ENCODE measurements at places on chromosomes 3 and 15.

GRCh38 chr3:168548719-168549118 is 453.0 kb upstream of the GOLIM4 start:
- no peak for DNase-seq

DNA sequence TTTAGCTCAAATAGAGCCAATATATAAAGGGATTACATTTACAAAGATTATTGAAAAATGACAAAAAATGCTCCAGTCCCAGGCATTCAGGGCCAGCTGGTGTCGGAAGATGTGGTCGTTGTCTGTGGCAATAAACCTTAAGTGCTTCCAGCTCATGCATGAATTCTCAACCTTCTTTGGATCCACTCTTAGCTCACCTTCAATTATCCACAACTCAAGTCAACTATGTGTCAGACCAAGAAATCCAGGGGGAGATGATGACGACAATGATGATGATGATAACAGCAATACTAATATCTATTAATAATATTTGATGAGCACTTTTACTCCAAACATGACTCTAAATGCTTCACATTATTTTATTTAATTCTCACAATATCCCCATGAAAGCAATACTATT is 53.6 kb upstream of the PXYLP1 start:
- DNase-seq = no peak

DNA sequence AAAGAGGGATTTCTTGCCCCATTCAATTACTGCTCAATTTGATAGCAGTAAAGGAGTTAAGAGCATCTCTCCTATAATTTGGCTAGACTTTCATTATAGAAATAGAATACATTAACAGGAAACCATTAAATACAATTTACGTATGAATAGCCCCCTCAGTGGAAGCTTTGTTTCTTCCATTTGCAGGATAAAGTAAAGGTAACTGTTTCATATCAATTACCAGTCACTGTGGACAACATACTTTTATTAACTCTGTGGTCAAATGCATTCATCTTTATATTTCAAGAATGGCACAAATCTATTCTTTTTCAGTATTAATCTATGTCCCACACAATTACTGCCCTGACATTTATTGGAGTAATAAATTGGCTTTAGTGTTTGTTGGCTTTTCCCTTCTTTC is 613.4 kb downstream of the NLGN1 start:
- DNase-seq = no peak

- DNase-seq = no peak
These were observed 17.9 kb downstream of the CRYGS start for GRCh38 chr3:186526256-186526606.

- DNase-seq = no peak
These were observed 98.7 kb downstream of the SLCO3A1 start for GRCh38 chr15:91952216-91952615.

GRCh38 chr3:108322352-108322751 is 26.0 kb downstream of the HHLA2 start:
- DNase-seq = no peak

GRCh38 chr3:43162230-43163084 is 56.6 kb upstream of the POMGNT2 start:
- no peak for DNase-seq

DNA sequence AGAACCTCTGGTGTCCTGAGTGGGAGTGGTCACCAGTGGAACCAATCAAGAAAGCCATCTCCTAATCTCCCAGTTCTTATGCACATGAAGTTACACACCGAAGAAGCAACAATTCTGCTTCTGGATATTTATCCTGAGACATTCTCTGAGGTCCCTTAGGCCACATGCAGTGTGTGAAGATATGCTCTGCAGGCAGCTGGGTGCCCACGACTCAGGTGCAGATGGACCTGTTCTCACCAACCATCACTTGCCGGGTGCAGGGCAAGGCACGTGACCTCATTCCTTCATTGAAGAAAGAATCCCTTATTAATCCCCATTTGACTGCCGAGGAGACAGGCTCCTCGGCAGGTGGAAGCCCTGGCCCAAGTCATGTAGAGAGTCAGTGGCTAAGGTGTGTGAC is 79.8 kb downstream of the WNT7A start:
- no peak for DNase-seq

- no peak for DNase-seq
These were observed 43.4 kb downstream of the NSUN3 start for GRCh38 chr3:94106268-94106667.

DNA sequence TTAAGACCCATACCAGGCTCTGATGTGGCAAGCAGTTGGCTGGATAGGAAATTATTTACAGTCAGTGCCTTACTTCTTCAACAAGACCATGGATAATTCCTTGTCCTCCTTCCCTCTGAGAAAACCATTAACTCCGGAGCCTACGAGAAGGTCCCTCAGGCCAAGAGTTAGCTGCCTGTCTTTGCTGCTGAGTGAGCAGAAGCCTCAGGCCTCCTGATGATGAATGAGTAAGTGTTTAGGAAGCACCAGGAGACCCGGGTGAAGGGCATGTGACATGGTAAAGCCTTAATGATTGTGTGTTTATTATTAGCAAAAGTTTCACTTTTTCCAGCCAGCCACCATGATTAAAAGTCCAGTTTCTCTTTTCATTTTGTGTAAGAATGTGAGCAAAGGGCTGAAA is 174.9 kb upstream of the TOPAZ1 start:
- DNase-seq = no peak

DNA sequence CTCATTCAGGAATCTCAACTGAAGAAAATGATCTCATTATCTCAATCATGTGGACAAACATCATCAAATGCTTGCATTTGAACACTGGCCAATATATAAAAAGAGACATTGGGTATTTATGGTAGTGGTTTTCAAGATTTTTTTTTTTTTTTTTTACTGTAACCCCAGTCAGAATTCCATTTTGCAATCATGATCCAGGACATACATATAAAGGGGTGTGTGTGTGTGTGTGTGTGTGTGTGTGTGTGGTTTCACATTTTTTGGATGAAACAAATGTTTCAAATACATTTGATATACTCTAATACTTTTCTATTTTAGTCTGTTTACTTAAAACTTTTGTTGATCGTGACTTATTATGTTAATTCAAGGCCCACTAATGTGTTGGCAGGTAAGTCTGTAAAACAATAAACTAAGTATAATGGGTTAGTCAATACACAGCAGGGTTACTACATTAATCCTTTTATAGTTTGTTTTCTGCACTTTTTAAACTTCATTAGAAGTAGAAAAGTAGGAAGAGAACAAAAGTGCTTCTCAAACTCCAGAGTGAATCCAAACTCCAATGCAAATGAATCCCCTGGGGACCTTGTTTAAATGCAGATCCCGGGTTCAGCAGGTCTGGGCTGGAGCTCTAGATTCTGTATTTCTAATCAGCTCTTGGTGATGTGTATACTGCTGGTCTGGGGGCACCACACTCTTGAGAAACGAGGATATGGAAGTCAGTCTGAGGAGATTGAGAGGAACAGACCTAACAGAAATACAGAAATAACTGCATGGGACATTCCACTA is 17.6 kb downstream of the THRB start:
- DNase-seq = no peak

GRCh38 chr3:79161941-79162340 is 605.9 kb downstream of the ROBO1 start:
- DNase-seq = no peak

DNA sequence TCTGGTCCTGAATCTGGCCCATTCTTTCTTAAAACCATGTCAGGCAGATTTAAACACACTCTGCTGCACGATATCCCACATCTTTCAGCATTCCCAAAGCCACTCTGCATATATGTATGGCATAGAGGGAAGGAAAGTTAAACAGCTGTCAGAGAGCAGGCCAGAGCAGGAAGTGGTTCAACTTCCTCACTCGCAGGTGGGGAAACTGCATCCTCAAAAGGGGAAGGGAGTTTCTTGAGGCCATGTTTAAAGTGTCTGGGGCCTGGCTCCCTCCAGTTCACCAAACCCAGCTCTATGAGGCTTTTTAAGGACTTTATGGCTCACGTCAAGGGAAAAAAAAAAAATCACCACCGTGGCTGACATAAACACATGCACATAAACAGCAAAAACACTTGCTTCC is 123.1 kb downstream of the OPA1 start:
- DNase-seq = no peak

DNA sequence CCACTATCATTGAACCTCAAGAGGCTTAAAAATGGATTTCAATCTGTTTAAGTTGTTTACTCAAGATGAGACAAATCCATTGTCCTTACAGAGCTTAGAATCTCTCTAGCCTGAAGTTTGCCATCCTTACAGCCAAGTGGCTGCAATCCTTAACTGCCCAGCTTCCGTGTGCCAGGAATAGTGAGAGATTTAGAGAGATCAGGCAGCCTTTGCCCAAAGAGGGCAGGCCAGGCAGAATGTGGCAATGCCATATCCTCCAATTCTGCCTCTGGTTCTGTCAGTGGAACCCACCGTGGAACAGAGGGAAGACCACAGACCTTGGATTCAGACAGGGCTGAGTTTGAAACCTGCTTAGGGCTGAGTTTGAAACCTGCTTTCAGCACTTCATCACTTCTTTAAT is 374.3 kb downstream of the VPS13C start:
- no peak for DNase-seq

DNA sequence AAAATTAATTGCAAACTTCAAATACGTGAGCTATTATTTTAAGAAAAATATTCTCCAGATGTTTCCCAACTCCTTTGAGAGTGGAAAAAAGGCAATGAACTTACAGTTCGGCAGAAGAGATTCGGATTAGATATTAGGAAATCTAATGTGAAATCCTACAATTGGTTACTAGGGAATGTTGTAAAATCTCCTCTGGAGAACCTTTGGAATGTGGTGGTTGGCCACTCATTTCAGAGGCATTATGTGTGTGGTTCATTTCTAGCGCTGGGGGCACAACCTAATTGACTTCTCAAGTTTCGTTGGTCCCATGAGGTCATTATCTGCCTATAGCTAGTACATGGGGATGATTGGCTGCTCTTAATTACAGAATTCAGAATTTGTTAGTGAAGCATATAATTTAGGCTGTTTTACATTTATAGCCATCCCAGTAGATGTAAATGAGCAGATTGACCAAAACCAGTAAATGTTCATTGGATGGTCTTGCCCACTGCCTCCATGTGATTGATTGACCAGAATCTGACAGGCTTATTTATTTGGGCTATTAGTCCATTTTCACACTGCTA is 34.6 kb upstream of the CMSS1 start:
- no peak for DNase-seq

GRCh38 chr3:187896646-187897045 is 151.4 kb upstream of the BCL6 start:
- DNase-seq = no peak

DNA sequence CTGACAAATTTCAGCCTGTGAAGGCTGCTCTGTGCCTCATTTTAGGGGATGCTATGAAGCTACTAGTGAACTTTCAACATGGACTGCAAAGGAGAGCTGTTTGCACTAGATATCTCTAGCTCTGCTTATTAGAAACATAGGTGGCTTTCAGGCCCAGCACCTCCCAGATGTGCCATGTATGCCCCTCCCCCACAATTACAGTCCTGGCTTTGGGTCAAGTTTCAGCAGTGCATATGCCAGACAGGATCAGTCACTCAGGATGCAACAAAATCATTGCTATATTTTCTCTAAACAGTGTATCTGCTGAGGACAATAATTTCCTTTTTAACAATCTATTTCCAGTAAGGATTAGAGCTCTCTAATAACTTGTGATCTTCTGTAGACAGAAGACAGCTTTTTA is 178.8 kb upstream of the STAC start:
- DNase-seq = no peak

DNA sequence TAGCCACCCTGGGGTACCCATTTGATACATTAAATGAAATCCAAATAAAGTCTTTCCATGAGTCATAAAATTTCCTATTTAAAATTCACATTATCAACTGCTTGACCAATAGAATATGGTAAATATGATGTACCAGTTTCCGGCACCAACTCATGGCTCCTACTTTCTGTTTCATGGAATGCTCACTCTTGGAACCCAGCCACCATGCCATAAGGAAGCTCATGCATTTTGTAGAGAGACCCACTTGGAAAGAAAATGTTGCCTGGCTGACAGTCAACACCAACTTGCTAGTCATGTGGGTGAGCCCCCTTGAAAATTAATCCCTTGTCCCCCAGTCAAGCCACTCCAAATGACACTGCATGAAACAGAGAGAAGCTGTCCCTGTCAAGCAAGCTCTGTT is 57.2 kb downstream of the WWTR1 start:
- no peak for DNase-seq

- DNase-seq = no peak
These were observed 14.0 kb downstream of the C3orf22 start for GRCh38 chr3:126544596-126545281.

DNA sequence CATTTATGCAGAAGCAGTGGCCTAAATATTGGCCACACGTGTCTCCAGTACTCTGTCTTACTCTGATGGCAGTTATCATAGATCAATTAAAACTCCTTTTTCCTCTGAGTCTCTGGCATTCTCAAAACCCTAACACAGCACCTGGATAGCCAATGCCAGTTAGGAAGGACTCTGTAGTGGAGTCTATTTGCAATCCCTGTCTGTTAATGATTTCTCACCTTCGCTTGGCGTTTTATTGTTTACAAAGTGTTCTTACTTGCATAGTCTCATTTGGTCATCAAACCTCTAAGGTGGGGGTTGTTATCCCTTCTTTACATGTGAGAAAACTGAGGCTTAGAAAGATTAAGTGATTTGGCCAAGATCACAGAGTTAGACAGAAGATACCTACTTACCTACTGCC is 258.8 kb downstream of the IL5RA start:
- DNase-seq = no peak

GRCh38 chr3:106065831-106066230 is 197.0 kb upstream of the CBLB start:
- no peak for DNase-seq

- DNase-seq = peak; percentile 1
These were observed 9.5 kb downstream of the PRKCD start for GRCh38 chr3:53170325-53171063.

- DNase-seq = no peak
These were observed 12.2 kb downstream of the CALML4 start for GRCh38 chr15:68192804-68193486.

DNA sequence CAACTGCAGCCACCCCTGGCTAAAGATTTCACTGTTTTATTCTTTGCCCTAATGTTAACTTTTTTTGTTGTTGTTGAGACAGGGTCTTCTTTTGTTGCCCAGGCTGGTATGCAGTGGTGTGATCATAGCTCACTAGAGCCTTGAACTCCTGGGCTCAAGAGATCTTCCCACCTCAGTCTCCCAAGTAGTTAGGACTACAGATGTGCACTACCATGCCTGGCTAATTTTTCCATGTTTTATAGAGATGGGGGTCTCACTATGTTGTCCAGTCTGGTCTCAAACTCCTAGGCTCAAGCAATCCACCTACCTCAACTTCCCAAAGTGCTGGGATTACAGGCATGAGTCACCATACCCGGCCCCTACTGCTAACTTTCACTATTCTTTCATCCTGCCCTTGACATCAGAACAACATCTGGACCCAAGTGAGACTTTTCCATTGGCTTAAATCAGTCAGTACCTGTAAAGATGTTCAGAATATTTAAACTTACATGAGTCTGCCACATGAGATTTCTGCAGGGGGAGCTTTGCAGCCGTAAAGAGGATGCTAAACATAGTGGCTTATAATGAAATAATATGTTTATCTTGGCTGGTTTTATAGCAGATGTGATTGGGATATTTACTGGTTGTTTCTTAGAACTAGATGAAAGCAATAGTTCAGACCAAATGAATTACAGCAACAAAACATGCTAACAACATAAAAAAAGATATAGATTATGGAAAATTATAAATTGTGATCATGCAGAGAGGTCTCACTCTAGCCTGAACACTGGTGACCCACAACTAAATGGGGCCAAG is 73.6 kb downstream of the HMG20A start:
- no peak for DNase-seq

- no peak for DNase-seq
These were observed 214.4 kb downstream of the OSBPL10 start for GRCh38 chr3:31766669-31767068.

Data from activated CD4-positive, alpha-beta T cell treated with anti-CD3 and anti-CD28 coated beads for 24 hours (primary cell).